ENCODE measurements at places on chromosomes 7 and 10.

DNA sequence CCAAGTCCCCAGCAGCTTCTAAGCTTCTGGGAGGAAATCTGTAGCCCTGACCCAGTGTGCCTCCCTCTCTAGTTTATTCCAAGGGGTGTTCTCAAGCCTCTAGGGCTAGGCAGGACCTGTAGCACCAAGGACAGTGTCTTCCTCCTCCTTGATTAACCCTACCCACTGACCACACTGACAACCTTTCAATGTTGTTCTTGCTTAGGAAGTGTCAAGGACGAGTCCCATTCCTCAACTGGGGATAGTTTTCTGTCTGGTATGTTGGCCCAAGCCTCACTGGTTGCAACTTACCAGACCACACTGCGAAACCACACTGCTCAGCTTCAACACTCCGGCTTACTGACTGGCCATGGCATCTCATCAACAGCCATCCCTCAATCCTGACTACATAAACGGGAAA lies 100.0 kb downstream of the RNF216 start:
- no peak for DNase-seq

- no peak for DNase-seq
Measured at GRCh38 chr7:1404898-1405548, 54.2 kb downstream of the MICALL2 start.

- DNase-seq = no peak
Measured at GRCh38 chr10:80160361-80161320, 28.1 kb downstream of the PLAC9 start.

DNA sequence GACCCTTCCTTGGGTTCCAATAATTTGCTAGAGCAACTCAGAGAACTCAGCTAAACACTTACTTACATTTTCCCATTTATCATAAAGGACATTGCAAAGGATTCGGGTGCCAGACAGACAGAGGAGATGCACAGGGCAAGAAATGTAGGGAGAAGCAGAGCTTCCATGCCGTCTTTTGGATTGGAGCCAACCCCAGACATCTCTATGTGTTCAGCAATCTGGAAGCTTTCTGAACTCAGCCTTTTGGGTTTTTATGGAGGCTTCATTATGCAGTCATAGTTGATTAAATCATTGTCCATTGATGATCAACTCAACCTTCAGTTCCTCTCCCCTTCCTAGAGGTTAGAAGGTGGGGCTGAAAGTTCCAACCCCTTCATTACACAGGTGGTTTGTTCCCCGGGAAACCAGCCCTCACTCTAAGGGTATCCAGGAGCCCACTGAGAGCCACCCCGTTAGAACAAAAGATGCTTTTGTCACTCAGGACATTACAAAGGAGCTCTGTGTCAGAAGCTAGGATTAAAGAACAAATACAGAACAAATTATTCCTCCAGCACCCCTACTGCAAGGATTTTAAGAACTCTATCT lies 211.9 kb upstream of the VSTM2A start:
- no peak for DNase-seq

GRCh38 chr7:70142247-70142932 lies 544.1 kb downstream of the AUTS2 start:
- DNase-seq = no peak

- DNase-seq = no peak
Measured at GRCh38 chr10:15333909-15334649, 37.0 kb downstream of the FAM171A1 start.

GRCh38 chr10:43056568-43057011 lies 20.3 kb upstream of the RET start:
- DNase-seq = no peak

DNA sequence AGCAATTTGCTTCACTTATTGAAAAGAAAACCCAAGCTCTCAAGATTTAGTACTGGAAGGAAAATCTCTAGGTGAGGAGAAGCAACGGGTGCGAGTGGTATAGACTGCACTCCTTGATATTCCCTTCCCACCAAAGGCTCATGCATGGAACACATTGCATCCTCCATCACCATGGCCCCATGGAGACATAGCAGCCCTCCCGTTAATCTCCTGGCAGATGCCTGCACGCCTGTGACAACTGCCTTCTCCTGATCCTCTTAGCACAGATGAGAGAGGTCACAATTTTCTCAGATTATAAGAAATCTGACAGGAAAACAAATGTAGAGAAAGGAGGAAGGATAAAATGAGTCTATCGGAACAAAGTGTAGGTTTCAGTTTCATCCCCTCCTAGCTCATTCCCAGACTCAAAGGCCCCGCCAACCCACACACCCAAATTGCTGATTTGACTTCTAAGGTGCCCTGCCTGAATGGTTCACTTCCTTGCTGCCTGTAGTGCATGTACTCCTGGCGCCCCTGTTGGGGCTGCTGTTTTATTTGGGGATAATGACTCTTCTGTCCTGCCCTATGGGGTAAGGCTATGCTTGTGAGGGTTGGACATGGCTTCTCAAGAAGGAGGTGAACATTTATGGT lies 50.0 kb downstream of the PLXNA4 start:
- no peak for DNase-seq

DNA sequence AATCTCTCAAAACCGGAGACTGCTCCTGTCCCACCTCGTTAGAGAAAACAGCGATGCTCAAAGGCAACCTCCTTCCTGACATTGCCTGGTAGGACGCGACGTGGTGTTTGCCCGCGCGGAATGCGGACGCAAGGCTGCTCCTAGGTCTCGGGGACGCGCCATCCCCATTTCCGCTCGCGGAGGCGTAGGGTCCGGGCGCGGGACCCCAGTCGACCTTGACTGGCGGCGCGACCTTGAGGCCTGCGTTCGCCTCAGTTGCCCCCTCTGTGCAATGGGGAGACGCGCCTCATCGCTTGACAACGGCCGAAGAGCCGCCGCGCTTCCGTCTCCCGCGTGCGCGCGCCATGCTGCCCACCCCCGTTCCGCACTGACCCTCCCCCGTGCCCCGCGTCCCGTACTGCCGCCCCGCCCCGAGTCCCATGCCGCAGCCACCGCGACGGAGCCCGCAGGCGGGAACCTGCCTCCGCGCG lies 412 bp upstream of the PPIA start:
- DNase-seq = no peak

DNA sequence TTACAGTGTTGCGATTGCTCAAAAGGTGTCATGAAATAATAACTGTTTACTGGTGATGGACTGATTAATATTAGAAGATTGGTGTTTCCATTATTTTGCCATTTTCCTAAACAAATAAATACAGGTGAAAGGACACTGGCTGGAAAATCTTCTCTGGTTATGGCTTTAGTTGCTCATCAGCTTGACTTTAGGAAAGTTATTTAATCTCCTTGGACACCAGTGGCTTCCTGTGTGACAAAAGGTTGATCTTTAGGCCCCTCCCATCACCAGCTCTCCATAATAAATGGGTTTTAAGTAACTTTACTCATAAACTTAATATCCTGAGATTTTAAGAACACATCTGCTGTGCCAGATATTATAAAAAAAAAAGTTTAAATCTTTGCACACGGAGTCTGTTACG lies 737 bp downstream of the CABCOCO1 start:
- DNase-seq = no peak

DNA sequence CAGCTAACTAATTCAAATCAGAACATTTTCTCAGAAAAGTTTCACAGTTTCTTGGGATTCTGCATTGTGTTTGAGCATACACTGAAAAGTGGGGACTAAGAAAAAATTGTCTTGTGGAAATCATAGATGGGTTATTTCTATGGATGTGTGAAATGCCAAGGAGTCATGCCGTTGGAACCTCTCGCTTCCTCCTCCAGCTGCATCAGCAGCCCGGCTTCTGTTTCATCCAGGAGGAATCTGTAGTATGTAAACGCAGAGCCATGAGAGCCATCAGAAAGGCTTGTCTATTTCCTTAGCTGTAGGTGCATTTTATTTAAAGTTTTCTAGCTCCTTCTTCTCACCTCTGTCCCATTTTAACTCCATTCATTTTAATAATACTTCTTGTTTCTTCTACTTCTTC lies 1144.1 kb downstream of the GATA3 start:
- no peak for DNase-seq

GRCh38 chr10:43201545-43202131 lies 63.4 kb downstream of the CSGALNACT2 start:
- DNase-seq = no peak

DNA sequence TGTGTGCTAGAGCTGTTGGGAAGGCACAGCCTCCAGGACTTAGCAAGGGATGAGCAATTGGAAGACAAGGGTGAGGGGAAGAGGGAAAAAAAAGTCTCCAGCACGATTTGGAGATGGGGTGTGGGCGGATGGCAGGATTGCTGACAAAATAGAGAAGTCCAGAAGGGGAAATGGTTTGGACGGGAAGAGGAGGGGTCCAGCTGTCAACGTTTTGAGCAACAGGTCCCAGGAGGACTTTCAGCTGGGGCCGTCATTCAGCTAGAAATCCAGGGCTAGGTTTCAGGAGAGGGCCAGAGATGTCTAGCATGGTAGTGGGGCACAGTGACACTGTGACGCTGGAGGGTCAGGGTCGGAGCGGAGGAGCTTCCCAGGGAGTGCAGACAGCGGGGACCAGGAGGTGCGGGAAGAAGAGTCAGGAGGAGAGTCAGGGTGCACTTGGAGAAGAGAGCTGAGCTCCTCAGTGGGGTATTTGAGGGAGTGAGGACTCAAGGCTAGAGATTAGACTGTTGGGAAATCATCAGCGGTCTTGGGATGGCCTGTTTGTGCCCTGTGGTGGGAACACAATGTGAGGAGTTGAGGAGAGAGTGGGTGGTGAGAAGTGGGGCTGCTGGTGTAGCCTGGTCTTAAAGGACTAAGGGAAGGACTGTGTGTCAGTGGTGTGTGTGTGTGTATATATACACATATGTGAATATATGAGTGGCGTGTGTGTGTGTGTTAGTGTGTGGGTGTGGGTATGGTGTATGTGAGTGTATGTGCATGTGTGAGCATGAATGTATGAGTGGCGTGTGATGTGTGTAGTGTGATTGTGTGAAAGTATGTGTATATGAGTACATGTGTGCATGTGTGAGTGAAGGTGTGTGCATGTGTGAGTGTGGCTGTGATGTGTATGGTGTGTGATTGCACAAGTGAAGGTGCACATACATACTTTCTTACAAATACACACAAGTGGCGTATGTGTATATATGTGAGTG lies 3.8 kb downstream of the ZYX start:
- DNase-seq = no peak

DNA sequence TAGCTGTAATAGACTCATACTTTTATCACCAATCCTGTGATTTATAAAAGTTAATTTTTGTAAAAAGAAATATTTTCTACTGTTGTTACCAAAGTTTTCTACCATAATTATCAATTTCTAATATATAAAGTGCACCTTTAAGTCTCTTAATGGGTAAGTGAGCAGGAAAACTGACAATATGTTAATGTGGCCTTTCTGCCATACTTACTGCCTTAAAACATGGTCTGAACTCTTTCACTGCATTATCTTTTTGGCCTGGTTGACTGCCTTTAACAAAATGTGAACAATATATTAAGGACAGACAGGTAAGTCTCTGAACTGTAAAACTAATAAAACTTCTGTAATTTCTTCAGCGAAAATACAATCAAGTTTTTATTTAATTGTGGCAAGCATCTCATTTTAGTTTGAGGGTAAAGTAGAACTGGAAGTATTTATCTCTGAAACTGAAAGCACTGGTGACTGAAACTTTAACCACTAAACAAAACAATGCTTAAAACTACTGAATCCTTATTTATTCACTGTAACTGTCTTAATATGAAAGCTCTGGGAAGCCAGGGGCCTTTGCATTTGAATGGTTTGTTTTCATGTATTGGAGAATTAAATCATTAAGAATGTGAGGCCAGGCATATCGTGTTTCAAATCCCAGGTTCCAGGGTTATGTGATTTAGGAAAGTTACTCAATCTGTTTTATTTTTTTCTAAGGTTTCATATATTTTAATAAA lies 948.8 kb upstream of the POT1 start:
- no peak for DNase-seq

DNA sequence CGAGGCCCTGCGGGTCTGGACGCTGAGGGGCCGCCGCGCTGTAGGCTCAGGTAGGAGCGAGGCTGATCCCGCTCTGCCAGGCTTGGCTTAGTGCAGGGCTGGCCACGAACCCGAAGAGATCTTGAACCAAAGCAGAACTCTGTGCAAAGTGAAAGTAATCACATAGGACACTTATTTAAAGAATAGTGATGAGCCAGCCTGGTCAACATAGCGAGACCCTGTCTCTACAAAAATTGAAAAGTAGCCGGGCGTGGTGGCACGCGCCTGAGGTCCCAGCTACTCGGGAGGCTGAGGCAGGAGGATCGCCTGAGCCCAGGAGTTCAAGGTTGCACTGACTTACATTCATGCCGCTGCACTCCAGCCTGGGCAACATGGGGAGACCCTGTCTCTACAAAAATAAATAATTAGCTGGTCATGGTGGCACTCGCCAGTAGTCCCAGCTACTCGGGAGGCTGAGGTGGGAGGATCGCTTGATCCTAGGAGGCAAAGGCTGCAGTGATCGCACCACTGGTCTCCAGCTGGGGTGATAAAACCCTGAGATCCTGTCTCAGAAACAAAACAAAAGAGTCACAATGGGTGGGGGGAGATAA lies 541 bp downstream of the ZSCAN25 start:
- DNase-seq = no peak

DNA sequence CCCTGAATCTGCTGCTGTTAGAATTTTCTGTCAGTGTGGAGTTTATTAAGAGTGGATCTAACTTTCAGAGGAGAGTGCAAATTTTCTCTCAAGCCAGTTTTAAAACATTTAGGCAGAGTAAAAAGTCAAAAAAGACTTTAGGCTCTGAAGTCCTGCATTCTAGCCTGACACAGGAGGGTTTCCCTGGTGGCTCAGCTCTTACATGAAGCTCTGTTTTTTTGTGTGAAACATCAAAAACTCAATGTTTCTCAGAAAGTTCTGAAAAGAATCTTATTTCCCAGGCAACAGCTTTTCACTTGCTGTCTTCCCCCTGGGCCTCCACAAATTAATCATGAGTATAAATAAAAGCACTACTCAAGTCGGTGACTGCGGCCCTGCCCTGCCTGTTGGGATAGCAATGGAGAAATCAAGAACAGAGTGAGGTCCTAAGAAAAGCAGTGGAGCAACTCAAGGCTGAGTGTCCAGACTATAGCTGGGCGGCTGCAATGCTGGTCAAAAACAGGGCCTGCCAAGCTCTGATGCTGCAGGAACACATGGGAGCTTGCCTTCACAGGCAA lies 22.3 kb upstream of the WDR11 start:
- no peak for DNase-seq

GRCh38 chr7:135898226-135898625 lies 78.9 kb downstream of the MTPN start:
- no peak for DNase-seq

- DNase-seq = no peak
Measured at GRCh38 chr7:47757921-47758411, 176.1 kb upstream of the TNS3 start.

Measured in cortex of kidney (tissue), 1 donor.